Smooth muscle cell of bladder (primary cell): ENCODE measurements at places on chromosomes 2 and 18. TPM values are rescaled to one million over a fixed set of nuclear protein-coding genes. Genes with fewer than 3 reads are reported as not detected.

The CFC1 gene
- not detected in 2 replicates for total RNA-seq

The IL37 gene
- not detected in 2 replicates for total RNA-seq

The CRYGC gene
- total RNA-seq, result not detected in 2 replicates

The GULP1 gene
- 70.3 and 82.1 TPM in 2 replicates for total RNA-seq

The CFAP53 gene
- total RNA-seq, result 0.71 and 0.74 TPM in 2 replicates

The GALNT3 gene
- total RNA-seq, result 0.65 and 0.71 TPM in 2 replicates

The NT5C1B gene
- not detected in 2 replicates for total RNA-seq

The GTF2A1L gene
- 0.09 and 3.6 TPM in 2 replicates for total RNA-seq

The MXD1 gene
- total RNA-seq, result 5.3 and 5.8 TPM in 2 replicates

The CROCC2 gene
- 0.09 and 0.14 TPM in 2 replicates for total RNA-seq

The MERTK gene
- total RNA-seq, result 0.14 and 0.28 TPM in 2 replicates

The TMEM247 gene
- not detected in 2 replicates for total RNA-seq

The TMEM150A gene
- total RNA-seq, result 7.4 and 11.1 TPM in 2 replicates

The LIPG gene
- 12.4 and 19.8 TPM in 2 replicates for total RNA-seq

The HNMT gene
- total RNA-seq, result 84.5 and 172 TPM in 2 replicates

The ZAP70 gene
- total RNA-seq, result not detected in 2 replicates

The ITGA4 gene
- total RNA-seq, result 18.3 and 41.4 TPM in 2 replicates

The ST6GAL2 gene
- under 0.01 and 1.1 TPM in 2 replicates for total RNA-seq

The INHBB gene
- under 0.01 and 0.09 TPM in 2 replicates for total RNA-seq

The CD207 gene
- total RNA-seq, result not detected in 2 replicates

The PID1 gene
- 28.3 and 36.1 TPM in 2 replicates for total RNA-seq

The CABYR gene
- total RNA-seq, result 3.6 and 4.2 TPM in 2 replicates

The RBM44 gene
- 0.14 and 0.28 TPM in 2 replicates for total RNA-seq

The MAP3K19 gene
- total RNA-seq, result not detected in 2 replicates

The RHBDD1 gene
- 22.8 and 40.1 TPM in 2 replicates for total RNA-seq

The SKOR2 gene
- total RNA-seq, result not detected in 2 replicates

The L3MBTL4 gene
- under 0.01 and 0.28 TPM in 2 replicates for total RNA-seq

The SCN9A gene
- total RNA-seq, result 7.8 and 11.6 TPM in 2 replicates

The LYG2 gene
- total RNA-seq, result not detected in 2 replicates

The PSMD1 gene
- 127 and 136 TPM in 2 replicates for total RNA-seq

The TMEM200C gene
- 0.14 and 0.74 TPM in 2 replicates for total RNA-seq

The AOX1 gene
- 23.2 and 45.3 TPM in 2 replicates for total RNA-seq

The CYS1 gene
- total RNA-seq, result 2.0 TPM in 2 replicates

The GPR35 gene
- total RNA-seq, result 0.28 and 0.74 TPM in 2 replicates

The KCNJ13 gene
- total RNA-seq, result not detected in 2 replicates

The TUBB6 gene
- 475 and 568 TPM in 2 replicates for total RNA-seq
